Stimulated activated effector memory CD8-positive, alpha-beta T cell treated with anti-CD3 and anti-CD28 coated beads, Interleukin-12 subunit alpha, Interleukin-12 subunit beta, amount 100 ng/mL, for 72 hours (primary cell): ENCODE measurements at places on chromosomes 1 and 21.

- no peak for DNase-seq
These were observed 34.6 kb upstream of the CHIT1 start for GRCh38 chr1:203264052-203264501.

DNA sequence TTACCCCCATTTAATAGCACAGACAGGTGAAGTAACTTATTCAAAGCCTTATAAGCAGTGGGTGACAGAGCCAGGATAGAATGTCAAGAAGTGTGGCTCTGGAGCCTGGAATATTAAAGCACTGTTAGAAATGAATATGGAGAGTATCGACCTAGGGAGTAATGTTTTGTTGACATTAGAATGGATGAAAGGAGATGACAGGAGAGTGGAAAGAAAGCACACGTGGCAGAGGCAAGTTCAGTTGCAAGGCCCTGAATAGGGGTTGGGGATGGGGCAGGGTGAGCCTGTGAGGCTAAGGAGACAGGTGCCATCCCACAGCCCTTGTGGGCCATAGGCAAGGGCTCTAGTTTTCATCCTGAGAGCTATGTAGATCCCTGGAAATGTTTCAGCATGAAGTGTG lies 125.5 kb upstream of the PLXNA2 start:
- DNase-seq: no peak

DNA sequence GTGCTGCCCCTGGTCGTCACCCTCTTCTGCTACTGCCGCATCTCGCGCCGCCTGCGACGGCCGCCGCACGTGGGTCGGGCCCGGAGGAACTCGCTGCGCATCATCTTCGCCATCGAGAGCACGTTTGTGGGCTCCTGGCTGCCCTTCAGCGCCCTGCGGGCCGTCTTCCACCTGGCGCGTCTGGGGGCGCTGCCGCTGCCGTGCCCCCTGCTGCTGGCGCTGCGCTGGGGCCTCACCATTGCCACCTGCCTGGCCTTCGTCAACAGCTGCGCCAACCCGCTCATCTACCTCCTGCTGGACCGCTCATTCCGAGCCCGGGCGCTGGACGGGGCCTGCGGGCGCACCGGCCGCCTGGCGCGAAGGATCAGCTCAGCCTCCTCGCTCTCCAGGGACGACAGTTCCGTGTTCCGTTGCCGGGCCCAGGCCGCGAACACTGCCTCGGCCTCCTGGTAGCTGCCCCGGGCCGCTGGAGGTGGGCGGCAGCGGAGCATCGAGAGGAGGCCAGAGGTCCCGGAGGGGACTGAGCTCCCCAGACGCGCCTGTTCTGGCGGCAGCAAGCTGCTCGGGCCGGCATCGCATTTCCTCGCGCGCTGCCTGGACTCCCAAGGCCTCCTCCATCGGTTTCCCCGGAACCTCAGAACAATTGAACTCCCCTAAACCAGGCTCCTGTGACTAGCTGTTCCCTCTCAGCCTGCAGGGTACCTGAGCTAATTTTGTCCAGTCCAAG lies 1.1 kb downstream of the GPR25 start:
- DNase-seq: peak; percentile 49

GRCh38 chr1:66298464-66298863 lies 235.5 kb upstream of the SGIP1 start:
- DNase-seq: no peak

DNA sequence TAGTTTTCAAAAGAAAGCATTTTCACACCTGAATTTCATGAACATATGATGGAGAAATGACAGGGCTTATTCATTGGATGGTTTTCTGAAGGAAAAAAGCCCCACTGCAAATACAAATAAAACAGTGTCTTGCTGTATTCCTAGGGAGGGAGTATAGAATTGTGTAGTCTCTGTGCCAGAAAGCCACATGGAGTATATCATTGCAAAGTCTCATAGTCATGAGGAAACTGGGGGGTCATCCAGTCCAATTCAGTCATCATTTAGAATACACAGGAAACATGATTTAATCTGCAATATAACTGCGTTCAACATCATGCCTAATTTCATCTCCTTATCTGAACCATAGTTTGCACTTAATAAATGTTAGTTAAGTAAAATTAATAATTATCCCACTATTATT lies 222.3 kb downstream of the NTNG1 start:
- DNase-seq: no peak

DNA sequence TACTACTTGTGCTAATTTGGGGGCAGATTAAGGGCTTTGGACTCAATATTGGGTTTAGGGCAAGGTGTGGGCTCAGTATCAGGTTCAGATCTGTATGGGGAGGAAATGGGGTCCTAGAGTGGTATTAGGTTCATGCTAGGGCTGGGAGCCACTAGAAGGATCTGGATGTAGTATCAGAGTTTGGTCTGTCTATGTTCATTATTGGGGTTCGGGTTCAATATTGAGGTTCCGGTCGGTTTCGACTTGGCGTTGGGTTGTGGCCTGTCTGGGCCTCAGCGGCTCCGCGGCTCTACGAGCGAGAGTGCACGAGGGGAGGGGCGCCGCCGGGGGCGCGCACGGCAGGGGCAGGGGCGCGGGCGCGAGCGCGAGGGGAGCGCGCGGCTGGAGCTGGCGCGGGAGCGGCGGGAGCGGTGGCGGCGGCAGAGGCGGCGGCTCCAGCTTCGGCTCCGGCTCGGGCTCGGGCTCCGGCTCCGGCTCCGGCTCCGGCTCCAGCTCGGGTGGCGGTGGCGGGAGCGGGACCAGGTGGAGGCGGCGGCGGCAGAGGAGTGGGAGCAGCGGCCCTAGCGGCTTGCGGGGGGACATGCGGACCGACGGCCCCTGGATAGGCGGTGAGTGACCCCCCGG lies at the start of gene PTPRF:
Gene PTPRF, plus strand, starts transcription at position 401 of the 624 bp plus-strand sequence. CDS start 14,193 bp downstream, outside the sequence.
- DNase-seq: peak; percentile 14

DNA sequence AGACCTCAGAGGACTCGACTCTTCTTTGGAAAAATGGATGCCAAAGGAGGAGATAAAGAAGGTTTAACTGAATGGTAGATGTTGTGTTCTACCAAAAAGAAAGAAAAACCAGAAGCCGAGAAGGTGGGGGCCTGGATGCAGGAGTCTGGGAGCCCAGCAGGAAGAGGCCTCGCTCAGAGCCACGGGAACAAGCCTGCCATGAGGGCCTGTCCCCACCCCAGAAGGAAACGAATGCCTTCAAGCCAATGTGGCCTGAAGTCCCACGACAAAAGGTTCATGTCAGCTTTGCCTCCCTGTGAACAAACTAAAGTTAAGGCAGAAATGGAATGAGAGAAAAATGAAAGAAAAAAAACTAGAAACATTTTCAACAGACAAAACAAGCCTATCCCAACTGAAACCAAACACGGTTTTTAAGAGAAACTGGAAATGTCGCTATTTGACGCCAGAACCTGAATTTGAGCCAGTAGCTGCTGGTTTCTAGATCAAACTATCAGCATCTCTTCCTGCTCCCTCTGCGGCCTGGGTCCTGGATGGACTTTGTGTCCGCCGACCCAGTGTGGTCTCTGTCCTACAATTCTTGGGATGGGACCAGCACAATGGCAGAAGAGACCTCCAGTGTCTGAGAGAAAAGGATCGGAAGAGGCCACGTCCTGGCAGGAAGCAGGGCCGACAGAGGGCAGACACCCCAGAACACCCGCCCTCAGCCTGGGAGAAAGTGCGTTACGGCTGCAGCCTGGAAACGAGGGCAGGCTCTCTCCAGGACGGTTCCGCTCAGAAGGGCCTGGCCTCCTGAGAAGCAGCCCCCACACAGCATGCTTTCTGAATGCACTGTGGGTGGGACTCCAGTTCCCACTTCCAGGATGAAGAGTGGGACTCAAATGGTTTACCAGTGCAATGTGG lies 35.2 kb downstream of the SLC45A1 start:
- no peak for DNase-seq

DNA sequence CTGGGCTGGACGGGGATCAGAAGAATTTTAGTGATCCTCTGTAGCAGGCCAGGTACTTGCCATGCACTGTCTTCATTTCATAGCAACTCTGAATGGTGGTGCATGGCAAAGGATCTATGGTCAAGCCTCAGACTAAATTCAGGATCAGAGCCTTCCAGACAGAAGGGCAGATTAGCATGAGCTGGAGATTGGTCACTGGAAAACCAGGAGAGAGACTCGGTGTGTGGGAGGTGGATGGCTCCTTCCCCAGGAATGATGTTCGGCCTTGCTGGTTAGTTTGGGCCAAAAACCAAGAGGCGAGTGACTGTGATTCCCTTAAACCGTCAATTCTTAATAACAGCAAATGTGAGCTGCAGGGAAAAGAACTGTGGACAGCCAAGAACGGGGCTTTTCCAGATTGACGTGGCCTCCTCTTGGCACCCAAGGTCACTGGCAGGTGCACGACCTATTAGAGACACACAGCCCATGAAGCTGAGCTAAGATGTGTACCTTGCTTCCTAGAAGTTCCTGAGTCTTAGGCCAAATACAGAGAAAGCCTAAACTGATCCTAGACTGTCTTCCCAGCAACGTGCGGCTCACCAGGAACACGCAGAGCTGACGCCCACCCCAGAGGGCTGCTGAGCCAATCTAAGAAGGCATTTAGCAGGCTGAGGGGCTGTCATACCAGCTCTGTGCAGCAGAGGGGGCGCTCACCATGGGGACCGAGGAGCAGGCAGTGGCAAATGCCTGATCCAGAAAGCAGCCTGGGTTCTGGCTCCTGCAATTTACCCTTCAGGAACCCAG lies 18.5 kb downstream of the ALDH4A1 start:
- peak; percentile 68 for DNase-seq

DNA sequence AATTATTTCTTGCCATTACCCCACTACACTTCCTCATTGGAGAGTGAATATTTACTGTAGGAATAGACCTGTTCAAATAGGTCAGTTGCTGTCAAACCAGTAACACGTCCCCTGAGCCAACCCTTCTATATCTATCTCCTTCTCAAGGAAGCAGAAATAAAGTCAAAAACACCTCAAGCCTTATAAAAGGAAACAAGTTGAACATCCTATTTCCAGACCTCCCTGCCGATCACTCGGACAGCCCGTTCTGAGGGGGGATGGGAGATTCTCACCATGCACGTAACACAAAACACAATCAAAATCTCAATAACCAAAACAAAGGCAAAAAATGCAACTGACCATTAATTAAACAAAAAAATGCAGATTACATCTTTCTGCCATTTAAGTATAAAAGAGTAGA lies 121.5 kb upstream of the KRTAP19-8 start:
- no peak for DNase-seq

DNA sequence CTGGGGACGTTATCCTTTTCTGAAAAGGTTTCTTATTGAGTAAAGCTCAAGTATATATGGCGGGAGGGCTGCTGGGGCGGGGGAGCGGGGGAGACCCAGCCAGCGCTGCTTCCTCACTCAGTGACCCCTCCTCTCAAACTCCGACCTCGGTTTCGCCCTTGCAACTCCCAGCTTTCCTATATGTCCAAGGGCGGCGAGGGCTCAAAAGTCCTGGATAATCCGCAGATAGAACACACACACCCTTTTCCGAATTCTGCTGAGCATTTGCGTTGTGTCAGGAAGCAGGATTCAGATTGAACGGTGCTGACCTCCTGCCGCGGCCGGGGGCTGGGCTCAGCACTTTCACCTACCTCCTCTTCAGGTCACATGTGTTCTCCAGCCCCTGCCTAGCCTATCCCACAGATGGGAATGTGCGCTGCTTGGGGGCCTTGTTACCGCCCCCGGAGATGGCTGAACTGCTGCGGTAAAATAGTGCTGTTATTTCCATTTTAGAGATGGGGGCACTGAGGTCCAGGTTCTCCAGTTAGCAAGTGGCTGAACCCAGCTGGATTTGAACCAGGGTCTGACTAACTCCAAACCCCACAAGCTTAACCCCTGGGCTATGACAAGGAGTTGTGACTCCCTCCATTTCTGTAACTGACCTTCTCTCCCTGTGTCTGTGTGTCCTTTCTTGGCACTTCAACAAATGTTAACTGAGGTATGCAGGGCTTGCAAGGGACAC lies 795 bp upstream of the AHDC1 start:
- DNase-seq: no peak

DNA sequence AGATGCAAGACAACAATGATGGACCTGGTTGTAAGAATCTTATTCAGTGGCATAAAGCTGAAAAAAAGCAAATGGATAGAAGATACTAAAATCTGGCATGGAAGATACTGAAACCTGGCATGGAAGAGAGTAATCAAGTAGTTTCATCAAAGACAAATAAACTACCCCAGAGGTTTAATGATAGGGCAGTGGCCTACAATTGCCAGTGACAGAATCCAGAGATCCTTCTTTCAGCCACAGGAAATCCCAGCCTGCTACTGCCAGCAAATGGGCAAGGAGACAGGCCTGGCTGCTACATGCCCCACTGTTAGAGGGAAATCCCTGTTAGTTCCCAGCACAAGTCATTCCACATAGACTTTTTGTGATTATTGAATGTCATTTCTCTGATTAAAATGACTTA lies 409.4 kb downstream of the VAV3 start:
- DNase-seq: no peak

DNA sequence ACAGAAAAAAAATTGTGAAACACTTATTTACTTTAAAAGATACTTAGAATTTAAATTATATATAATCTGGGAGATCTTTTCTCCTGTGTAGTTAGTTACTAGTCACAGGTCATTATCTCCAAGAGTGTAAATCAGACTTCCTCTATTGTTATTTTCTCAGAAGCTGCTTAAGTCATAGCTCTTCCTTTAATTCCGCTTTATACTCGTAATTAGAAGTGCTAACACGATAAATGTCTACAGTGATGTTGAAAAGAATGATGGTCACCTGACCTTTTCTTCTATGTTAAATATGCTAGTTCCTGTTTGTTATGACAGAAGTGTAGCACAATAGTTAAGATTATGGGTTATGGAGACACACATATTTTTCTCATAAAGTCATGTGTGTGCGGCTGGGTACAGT lies 123.6 kb downstream of the TGFB2 start:
- no peak for DNase-seq

GRCh38 chr21:36854391-36854790 lies 112.1 kb downstream of the HLCS start:
- peak; percentile 57 for DNase-seq

DNA sequence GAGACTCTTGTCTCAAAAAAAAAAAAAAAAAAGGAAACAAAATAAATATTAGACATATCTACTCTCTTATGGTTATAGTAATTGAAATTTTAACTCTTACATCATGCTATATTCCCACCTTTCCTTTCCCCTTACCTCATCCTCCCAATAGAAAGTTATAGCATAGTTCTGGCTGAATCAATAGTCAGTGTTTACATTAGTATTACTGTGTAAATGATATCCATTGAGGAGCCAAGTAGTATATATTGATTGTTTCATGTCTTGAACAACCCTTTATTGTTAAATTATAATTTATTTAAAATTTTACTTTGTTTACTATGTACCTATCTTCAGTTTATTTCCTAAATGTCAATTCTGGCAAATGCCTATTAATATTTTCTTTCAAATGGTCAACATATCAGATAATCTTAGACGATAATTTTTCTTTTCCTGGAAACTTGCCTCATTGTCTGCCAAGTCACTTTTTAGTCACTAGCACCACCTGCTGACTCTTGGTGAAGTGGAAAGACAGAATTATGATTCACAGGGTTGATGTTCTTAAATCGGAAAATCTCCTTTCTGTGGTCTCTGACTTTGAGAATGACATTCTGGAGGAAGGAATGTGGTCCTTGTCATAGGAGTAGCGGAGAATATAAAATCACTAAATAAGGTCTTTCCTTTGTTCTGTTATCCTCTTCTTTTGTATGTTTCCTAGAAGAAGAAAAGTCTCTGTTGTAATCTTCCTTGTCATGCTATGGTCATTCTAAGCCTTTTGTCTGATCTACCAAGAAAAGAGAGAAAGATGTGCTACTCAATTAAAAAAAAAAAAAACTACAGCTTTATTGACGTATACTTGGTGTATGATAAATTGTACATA lies 8.6 kb downstream of the HJV start:
- no peak for DNase-seq

- DNase-seq: no peak
These were observed 1.7 kb downstream of the INKA2 start for GRCh38 chr1:111737216-111738132.
